Epithelial cell of prostate (primary cell): ENCODE measurements at places on chromosomes 4 and X.

DNA sequence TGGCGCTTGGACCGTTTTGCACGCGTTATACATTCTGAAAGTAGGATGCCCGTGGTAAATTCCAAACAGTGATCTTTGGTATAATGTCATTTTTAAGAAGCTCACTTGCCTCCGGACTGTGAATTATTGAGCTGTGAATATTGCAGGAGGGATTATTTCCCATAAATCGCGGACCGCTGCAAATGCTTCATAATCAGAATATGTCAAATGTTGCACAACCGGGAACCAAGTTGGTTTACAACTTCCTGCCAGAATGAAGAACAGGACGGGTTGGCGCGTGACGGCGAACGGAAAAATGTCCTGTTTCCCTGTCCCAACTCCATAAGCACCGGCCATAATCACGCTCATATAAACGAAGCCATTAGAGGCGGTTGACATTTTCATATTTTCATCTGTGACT, 67.6 kb downstream of the SHOX start:
- no peak for DNase-seq

DNA sequence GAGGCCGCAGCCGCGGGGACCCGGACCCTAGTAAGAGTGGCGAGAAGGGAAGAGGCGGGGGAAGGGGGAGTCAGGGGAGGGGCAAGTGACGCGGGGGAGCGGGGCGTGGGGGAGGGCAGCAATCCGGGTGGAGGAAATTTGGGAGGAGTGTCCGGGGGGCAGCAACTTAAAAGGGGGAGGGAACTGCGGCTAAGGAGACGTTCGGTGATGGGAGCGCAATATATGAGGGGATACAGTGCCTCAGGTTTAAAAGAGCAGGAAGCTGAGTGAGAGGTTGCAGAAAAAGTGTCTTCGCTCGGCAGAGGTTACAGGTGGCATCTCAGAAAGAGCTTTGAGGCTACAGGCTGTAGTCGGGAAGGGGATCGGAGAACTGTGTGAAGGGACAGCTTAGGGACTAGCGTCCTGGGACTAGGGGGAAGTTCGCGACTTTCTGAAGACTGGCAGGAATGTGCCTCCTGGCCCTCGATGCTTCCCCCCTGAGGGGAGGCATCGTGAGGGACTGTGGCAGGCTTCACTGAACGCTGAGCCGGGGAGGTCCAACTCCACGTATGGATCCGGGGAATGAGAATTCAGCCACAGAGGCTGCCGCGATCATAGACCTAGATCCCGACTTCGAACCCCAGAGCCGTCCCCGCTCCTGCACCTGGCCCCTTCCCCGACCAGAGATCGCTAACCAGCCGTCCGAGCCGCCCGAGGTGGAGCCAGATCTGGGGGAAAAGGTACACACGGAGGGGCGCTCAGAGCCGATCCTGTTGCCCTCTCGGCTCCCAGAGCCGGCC, 519 bp downstream of the FOXO4 start:
- DNase-seq, result no peak

- DNase-seq, result no peak
Observed at GRCh38 chrX:147679356-147680005, 232.2 kb upstream of the FMR1 start.

- DNase-seq, result no peak
Observed at GRCh38 chrX:121579016-121579760, 531.8 kb downstream of the GLUD2 start.
